Cardiac septum (tissue), 1 donor: ENCODE measurements at places on chromosomes 6 and 20.

GRCh38 chr6:11473008-11473740 is 64.4 kb upstream of the TMEM170B start:
- no peak for DNase-seq

DNA sequence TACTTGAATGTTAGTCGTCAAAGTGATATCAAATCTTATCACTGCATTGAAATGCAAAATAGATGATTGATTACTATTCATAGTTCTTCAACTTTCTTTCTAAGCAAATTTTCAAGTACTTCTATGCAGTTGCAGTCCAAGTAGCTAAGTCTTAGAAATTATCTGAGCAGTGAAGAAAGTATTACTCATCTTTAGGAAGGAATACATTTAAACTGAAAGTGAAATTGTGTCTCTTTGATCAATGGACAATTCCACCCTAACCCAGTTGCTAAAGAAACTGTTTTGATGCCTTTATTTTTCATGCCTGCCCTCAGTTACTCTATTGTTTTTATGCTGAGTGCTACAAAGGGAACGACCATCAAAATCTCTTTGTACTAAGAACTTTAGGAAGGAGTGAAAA is 337.4 kb downstream of the GRIK2 start:
- no peak for DNase-seq

GRCh38 chr6:74269600-74269858 is 573.5 kb downstream of the CD109 start:
- DNase-seq, result no peak

DNA sequence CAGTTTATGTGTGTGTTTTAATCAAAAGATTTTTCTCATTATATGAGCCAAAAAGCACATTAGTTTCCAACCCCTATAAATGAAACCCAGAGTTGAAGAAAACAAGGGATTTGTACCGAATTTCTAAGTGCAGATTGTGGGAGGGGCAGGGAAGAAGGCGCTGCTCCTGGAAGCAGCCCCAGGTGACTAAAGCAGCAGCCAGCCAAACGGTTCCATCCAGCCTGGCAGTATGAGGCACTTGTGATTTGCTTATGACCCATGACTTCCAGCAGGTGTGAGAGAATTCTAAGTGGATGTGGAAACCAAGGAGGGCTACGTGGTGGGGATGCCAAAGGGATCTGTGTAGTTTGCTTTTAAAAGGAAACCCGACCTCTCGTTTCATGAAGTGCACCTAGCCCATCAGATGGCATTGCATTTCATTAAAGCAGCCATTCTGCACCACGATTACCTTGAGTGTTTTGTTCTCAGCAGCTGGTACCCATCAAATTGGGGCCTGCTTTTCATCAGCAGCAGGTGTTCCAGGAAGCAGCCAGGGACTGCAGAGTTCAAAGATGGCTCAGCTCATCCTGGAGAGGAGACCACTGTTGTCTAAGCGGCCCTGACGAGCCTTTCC is 79.1 kb downstream of the DTD1 start:
- DNase-seq, result no peak

DNA sequence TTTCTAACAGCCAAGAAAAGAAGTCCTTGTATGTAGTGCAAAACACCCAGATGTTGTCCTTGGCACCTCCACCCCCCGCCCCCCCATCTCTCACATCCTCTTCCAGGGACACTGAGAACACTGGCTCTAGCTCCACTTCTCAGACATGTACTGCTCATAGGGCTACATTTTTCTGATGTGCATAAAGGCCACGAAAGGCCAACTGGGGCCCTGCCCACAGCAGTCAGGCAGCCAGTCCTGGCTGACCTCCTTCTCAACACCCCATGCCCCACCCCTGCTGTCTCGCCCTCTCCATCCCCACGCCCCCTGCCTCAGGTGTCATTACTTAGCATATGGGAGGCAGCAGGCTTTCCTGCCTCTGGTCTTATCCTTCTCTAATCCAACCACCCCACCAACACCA is 11.3 kb downstream of the GABRR1 start:
- no peak for DNase-seq

DNA sequence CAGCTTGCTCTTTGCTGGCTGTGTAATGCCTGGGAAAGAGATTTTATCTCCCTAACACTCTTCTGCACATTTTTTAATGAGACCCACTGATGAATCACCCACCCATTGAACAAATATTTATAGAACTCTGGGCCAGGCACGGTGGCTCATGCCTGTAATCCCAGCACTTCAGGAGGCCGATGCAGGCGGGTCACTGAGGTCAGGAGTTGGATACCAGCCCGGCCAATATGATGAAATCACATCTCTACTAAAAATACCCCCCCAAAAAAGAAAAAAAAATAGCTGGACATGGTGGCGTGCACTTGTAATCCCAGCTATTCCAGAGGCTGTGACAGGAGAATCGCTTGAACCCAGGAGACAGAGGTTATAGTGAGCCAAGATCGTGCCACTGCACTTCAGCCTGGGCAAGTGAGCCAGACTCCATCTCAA is 82.1 kb upstream of the SIRPA start:
- DNase-seq, result peak; percentile 87

GRCh38 chr6:9087470-9087869 is 652.1 kb upstream of the SLC35B3 start:
- DNase-seq, result no peak

DNA sequence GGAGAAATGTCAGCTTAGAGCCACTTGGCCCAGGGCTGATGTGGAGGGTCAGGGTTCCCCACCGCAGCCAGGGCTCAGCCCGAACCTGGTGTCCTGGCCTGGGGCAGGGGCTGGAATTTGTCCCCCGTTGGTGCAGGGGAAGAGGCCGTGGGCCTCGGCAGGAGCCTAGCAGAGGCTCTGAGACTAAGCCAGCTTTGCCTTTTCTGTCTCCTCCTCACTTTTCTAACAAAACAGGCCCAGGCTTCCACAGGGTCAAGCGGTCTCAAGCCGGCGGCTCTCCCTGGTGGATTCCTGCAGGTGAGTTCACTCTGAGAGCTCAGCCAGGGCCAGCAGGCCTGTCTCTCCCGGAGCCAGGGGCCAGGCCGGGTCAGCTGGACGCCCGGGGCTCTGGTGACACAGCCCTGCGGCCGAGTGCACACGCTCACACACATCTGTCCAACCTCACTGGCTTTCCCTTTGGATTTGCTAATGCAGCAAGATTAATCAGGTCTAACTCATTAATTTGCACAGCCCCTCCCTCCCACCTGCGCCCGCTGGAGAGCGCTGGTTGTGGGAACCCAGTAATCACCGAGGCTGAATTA is 2.9 kb upstream of the CHRNA4 start:
- no peak for DNase-seq

- no peak for DNase-seq
Measured at GRCh38 chr20:47173596-47174216, 182.8 kb downstream of the ZMYND8 start.

DNA sequence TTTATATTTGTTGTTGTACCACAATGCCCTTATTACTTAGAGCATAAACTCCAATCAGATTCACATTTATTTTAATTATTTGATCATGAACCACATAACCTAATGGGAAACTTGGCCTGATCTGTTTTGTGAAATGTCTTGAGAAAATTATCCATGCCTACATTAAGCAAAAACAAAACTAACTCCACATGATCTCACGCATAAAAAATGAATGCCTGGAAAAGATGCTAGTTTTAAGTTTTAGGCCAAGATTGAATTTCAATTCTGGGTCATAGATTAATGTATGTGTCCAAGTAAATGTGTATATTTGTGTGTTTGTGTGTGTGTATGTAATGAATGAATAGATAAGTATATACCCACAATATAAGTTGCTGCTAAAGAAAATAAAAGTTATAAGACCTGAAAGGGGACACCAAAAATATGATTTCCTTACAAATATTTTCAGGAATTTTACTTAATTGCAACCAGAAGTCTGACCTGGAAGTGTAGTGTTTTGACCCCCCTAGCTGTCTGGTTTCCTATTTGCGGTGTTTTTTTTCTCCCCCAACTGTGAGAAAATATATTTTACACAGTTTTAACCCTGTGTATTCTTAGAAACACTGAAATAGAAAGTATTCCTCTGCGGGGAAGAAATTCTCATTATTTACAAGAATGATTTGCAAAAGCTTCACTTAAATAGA is 97.2 kb downstream of the JAG1 start:
- DNase-seq, result no peak

GRCh38 chr6:87544474-87544735 is 45.4 kb downstream of the RARS2 start:
- no peak for DNase-seq

DNA sequence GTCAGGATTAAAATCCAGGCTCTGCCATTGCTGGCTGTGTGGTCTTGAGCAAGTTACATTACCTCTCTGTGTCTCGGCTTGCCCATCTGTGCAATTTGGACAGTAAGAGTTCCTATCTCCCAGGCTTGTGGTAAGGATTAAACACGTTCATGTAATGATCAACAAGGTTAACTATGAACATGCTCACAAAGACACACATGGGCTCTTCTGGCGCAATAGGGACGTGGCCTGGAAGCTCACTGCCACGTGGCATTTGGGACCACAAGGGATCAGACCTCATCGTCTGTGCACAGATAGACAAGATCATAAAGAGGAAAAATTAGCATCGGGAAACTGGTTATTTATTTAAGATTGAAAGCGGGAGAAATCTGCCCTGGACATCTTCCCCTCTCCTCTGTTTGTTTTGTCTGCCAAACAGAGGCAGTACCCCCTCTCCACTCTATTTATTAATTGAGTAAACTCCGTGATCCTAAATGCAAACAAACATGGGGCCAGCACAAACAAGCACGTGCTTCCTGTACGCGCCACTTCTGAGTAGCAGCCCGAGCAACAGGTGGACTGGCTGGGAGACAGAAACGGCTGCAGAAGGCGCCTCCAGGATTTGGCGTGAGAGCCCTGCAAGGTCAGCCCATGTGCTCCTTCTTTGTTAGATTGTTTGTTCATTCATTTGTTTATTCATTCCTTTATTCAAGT is 95.0 kb downstream of the CDH26 start:
- DNase-seq, result no peak

- peak; percentile 76 for DNase-seq
Measured at GRCh38 chr6:152634773-152635172, 2.4 kb downstream of the SYNE1 start.

DNA sequence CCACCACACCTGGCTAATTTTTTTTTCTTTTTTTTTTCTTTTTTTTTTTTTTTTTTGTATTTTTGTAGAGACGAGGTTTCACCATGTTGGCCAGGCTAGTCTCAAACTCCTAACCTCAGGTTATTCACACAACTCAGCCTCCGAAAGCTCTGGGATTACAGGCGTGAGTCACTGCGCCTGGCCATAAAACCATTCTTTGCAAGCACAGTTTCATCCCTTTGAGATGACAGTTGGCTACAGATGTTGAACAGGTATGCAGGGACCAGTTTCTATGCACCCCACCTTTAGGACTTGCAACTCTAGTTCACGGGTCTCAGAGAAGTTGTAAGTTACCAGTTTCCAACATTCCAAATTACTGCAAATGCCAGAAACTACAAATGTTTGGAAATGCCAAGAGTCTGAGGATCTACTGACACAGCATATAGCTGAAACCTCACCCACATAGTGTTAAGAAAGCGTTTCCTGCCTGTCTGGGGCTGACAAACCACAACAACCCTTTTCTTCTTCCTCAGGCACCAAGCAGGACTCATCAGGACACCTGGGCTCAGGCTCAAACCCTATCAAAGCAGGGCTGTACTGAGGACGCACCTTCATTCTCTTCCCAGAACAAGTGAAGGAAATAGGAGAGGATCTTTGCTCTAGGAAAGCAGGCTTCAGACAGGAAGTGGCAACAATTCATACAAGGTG is 22.9 kb downstream of the ARHGAP18 start:
- DNase-seq, result no peak

- DNase-seq, result no peak
Measured at GRCh38 chr6:130018744-130019325, 454 bp downstream of the L3MBTL3 start.

DNA sequence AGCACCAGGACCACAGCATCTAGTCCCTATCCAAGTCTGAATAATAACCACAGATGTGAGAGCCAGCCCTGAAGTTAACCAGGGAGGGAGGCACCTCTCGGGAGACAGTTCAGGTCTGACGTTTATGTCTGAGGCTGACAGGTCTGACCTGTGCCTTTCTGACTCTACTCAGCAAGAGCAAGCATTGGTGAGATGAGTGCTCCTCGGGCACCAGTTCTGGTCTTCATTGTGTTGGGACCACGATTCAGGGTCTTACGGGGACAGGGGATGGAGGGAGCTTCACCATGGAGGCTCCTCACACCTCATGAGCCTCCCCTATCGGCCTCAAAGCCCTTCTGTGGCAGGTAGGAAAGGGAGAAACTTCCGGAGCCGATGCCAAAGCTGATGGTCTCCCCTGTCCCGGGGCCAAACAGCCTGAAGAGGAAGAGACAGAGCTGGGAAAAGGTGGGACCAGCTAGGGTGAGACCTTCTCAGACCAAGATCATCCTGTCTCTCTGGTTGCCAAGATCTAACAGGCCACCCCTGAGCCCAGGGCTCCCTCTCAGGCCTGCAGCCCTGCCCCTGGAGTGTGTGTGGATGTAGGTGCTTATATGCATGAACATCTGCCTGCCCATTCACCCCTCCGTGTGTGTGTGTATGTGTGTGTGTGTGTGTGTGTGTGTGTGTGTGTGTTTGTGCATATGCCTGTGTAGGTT is 170.5 kb downstream of the VEGFA start:
- peak; percentile 66 for DNase-seq

DNA sequence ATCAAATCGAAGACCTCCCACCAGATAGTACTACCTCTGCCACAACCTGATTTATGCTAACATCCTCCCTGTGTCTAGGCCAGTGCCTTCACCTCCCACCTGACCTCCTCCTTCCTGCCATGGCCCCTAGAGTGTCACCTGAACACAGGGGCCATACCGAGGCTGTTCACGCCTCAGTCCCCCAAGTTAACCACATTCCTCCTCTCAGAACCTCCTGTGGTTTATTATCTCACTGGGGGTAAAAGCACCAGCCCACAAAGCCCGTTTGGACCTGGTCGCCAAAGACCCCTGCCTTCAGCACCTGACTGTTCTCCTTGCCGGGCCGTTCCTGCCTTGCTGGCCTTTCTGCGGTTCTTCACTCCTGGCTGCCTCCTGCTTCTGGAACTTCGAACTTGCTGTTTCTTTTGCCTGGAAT is 13.7 kb downstream of the MAS1 start:
- DNase-seq, result no peak

GRCh38 chr20:20897922-20898321 is 185.5 kb upstream of the RALGAPA2 start:
- no peak for DNase-seq

DNA sequence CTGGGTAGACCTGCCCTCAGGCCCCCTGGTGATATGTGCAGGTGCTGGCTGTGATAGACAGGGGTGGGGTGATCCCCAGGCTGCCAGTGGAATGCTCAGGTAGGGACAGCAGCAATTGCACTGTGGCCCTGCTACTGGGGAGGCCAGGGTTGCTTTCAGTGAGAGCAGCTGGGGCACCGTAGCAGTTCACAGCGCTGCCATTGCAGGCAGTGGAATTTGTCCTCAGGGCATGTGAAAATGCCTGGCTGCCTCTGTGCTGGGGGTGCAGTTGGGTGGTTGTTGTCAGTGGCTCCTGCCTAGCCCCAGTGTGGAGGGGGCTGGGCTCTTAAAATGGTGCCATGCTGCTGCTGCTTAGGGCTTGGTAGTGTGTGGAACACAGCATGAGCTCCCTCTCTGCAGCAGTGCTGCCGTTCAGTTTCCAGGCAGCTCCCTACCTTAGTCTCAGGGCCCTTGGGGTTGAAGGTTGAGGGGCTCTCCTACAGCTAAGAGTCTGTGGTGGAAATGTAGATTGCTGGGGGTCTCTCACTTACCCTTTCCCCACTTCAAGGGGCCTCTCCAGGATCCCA is 23.6 kb downstream of the GJA10 start:
- DNase-seq, result no peak
